ENCODE measurements at places on chromosomes 1 and 21.

GRCh38 chr1:28104866-28105467 lies 16.6 kb upstream of the EYA3 start:
- peak; percentile 70 for DNase-seq

DNA sequence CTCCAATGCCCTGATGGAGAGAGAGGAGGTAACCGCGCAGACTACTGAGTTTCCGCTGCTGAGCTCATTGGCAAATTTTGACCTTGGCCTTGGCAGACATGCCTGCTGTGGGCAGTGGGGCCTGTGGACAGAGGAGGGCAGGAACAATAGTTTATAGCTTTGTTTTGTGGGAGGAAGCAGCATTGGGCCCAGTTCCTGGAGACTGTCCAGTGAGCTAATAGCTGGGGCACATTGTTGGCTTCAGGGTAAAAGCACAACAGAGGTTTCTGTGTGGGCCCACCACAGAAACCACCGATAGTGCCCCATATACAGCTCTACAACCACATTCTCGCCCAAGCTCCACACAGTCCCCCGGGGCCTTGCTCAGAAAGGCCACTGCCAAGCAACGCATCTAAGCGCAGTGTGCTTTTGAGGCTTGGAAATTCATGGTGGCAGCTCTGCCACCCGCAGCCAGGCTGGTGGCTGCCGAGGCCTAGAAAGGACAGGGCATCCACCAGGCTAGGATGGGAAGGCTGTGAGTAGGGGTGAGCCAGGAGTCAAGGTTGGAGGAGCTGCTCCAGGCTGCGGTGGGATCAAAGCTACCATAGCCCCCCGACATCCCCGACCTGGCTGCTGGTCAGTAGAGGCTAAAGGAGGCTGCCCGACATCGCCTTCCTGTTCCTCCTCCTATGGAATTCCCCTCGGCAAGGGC lies 43.2 kb downstream of the NEK2 start:
- no peak for DNase-seq

DNA sequence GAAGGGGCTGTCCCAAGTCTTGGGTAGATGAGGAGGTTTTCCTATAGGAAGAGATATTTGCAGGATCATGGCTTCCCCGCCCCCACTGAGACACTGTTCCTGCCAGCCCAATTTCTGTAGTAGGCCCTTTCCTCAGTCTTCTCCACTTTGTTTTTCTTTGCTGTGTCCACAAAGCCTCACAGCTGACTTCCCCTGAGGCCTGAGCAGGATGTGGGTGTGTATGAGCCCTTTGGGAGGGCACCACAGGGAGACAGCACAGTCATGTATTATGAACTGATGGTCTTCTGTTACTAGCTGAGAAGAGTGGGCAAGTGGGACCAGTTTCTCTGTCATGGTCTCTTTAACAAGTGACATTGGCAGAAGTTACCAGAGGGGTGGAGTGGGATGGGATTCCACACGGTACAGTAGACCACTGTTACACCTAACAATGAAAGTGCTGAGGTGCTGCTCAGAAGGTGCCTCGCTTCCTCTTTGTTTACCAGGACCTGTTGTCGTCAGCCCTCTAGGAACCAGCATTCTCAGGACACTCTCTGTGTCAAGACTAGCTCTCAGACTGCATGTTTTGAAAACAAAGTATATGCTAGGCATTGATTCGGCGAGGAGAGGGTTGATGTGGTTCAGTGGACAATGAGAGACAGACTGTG lies 253.8 kb upstream of the HOOK1 start:
- DNase-seq, result no peak

DNA sequence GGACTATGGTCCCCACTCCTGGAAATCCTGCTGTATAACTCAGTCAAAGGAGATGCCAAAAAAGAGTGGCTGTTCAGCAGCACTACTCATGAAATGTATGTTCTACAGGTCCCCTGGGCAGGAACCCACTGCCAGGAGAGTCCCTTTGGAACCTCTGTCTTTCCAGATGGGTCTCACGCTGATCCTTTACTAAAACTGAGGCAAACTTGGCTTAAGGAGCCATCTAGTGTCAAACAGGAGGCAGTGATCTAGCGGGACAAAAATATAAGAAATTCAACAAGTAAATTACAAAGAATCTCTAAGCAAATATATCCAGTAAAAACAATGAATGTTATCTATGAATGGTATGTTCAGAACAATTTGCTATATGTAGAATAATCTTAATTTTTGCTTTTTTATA lies 80.5 kb upstream of the PRMT6 start:
- DNase-seq, result no peak

DNA sequence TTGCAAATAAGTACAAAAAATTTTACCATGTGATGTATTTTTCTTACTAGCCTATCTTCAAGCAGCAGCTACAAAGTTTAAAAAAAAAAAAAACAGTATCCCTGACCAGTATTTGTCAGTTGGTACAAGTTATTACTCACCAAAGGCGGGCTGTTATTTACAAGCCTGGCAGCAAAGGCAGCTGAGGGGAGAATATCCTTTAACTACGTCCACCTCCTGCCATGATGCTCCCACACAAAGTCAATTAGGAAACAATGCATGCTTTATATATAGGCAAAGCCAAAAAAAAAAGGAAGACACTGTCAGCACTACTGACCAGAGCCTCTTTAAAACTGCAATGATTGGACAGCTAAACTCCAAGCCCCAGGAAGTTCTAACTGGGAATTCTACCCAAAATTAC lies 13.7 kb downstream of the PSMA5 start:
- DNase-seq, result no peak

GRCh38 chr1:55801481-55801880 lies 586.3 kb upstream of the USP24 start:
- DNase-seq, result no peak

DNA sequence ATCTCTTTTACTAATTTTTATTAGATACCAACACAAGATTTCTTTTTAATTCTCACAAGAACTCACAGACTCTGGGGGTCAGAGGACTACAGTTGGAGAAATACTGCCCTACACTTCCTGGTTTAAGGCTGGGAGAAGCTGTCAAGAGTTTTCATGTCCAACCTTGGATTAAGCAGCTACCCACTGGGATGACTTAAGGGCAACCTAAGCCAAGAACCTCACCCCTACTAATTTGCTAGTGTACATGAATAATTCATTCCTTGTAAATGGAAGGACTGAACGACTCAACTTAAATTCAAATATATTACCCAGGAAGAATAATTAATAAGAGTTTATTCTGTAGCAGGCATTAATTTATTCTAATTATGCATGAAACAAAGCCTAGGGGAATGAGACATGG lies 182.3 kb upstream of the C1orf105 start:
- DNase-seq, result no peak

GRCh38 chr1:223462047-223462630 lies 68.9 kb downstream of the CCDC185 start:
- no peak for DNase-seq

DNA sequence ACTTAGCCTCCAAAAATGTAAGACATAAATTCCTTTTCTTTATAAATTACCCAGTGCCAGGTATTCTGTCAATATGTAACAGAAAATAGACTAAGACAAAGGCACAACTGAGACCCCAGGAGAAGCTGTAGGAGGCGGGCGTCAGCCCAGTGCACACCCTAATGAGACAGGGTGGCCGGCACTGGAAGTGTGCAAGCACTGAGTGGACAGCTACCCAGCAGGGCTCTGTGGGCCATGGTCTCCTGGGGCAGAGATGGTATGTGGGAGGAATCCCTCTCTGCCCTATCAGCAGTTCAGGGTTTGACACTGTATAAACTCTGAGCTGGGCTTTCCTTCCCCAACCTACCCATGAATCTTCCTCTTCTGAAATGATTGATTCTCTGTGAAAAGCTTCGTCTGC lies 139.5 kb downstream of the GLIS1 start:
- no peak for DNase-seq

DNA sequence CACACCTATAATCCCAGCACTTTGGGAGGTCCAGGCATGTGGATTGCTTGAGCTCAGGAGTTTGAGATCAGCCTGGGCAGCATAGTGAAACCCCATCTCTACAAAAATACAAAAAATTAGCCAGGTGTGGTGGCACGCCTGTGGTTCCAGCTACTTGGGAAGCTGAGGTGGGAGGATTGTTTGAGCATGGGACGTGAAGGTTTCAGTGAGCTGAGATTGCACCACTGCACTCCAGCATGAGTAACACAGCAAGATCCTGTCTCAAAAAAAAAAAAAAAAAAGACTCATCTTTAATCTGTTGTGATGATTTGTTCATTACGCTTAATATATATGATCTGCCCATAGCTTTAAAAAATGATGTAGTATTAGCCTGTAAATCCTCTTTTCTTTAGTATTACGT lies 44.0 kb downstream of the OR10J1 start:
- DNase-seq, result no peak

DNA sequence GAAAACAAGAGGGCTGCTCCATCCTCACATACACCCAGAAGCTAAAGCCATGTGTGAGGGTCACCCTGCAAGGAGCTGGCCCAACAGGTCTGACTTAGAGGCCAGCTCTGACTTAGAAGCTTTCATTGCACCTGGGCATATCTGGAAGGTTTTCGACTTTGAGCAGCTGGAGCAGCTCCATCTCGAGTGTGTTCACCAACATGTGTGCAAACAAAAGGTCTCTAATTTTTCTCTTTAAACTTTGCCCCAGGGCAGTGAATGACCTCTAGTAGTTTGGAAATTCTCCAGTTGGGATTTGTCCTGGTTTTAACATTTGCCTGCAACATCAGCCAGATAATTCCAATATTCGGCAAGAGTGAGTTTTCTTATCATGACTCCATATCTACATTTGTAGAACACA lies 108.3 kb downstream of the TNR start:
- DNase-seq, result no peak

DNA sequence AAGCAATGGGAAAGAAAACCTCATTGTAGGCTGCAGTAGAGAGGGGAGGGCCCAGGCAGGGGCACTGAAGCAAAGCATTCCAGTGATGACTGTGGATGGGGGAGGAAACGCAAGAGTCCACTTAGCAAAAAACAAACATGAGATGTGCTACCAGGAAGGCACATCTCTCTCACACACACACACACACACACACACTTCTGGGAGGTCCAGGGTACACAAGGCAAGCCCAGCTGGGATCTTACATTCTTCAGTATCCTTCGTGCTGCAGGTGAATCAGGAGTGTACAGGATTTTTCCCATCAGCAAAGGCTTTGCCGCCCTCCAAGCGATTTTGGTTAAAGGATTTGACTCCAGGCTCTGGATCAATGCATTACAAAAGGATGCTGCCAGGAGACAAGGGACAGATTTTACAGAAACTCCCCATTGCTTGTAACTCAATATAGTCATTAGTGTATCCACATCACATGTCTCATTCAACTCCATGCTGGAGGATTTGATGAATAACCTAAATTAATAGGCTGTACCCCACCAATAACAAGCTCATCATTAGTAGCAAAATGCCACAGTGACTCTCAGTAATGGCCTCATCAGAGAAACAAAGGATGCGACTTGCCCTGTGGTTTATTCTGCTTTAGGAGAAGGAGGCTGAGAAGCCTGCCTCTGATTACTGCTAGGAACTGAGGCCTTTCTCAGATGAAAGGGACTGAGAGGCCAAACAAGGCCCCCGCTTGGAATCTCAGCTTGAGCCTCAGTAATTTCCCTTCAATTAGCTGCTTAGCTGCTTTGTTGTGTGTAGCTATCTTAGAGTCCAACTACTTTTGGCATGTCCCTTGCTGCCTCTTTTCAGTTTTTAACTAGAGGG lies 41.6 kb downstream of the ABCA4 start:
- no peak for DNase-seq

DNA sequence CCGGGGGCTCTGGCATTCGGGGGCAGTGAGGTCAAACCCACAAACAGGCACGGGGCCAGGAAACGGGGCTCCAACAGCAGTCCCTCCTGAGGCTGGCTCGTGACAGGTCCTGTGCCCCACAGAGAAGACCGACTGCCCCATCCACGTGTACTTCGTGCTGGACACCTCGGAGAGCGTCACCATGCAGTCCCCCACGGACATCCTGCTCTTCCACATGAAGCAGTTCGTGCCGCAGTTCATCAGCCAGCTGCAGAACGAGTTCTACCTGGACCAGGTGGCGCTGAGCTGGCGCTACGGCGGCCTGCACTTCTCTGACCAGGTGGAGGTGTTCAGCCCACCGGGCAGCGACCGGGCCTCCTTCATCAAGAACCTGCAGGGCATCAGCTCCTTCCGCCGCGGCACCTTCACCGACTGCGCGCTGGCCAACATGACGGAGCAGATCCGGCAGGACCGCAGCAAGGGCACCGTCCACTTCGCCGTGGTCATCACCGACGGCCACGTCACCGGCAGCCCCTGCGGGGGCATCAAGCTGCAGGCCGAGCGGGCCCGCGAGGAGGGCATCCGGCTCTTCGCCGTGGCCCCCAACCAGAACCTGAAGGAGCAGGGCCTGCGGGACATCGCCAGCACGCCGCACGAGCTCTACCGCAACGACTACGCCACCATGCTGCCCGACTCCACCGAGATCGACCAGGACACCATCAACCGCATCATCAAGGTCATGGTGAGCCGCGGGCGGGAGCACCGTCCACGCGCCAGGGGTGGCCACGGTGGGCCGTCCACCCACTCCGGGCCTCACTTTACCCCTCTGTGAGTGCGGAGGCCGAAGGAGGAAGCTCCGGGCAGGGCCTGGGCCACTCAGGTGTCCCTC lies 14.2 kb downstream of the COL6A2 start:
- DNase-seq, result no peak

DNA sequence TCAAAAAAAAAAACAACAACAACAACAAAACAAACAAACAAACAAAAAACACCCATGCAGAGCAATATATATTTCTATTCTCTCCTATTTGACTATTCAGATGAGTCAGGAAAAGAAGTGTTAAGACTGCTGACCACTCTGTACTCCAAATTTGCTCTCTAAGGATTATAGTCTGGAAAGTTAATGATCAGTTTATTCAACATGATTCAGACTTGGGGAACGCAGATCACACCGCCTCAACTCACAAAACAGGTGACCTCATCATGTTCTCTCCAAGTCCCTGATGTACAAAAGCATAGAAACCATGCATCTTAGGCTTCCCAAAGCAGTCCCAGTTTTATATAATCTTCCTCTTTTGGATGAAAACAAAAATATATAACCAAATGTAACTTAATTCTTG lies 51.9 kb upstream of the PRRC2C start:
- peak; percentile 51 for DNase-seq

GRCh38 chr1:55304229-55304740 lies 89.1 kb upstream of the USP24 start:
- DNase-seq, result no peak

GRCh38 chr1:217253985-217254384 lies 376.9 kb downstream of the GPATCH2 start:
- DNase-seq, result no peak

Measured in Calu3 (cell line).